ENCODE measurements at places on chromosomes 5 and 9.
A peak's percentile ranks its signal among the peaks of the same experiment; 100 is the strongest.

DNA sequence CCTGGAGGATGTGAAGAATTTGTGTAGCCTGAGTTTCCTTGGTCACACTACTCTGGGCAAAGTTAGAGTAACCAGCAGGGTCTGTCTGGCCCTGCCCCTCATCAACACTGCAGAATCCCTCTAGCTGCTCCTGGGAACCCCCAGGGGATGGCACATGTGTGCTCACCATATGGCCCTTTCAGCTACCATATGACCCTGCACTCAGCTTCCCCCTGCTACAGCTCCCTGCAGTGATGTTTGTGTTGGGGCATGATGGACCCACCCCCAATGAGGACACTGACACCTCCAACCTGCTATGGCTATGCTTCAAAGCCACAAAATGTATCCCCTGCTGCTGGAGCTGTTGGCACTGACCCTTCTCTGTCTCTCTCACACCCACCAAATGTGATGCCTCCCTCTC is 152.7 kb downstream of the SNX18 start:
- no peak for DNase-seq

- no peak for DNase-seq
Observed at GRCh38 chr5:176671399-176671798, 24.1 kb downstream of the TSPAN17 start.

GRCh38 chr5:15933259-15934207 is 246.1 kb downstream of the MARCHF11 start:
- DNase-seq = no peak

GRCh38 chr9:70805949-70806348 is 315.5 kb downstream of the TRPM3 start:
- no peak for DNase-seq

GRCh38 chr5:172666251-172666650 is 25.2 kb downstream of the NEURL1B start:
- DNase-seq = no peak

DNA sequence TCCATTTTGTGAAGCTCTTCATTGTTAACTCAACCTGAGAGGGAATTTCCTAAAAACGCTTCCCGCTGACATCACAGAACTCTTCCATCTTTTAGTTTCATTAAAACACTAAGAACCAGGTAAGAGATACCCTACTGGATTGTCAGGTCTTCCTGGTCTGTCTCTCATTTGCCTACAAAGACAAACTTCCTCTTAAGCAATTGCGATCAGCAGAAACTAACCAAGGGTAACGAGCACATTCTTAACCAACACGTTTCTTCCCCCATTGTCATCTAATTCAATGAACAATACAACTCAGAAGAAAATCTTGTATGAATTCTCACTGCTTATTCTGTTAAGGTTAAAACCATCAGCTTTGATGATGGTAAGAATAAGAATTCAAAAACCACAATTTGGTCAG is 6.6 kb downstream of the FBXW11 start:
- no peak for DNase-seq

DNA sequence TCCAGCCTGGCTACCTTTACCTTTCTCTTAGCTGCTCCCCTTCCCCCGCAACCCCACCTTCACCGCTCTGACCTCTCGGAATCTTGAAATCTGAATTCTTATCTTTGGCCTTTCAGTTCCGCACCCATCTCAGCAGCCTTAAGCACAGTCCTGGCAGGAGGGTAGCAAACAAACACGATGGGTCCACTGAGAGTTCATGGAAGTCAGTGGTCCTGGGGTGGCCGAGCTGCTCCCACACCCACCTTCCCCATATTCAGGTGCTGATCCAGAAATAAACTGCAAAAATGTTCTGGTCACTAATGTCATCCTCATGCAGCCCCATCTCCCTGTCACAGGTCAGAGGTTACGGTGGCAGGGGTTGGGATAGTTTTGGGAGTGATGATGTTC is 59.6 kb upstream of the TBC1D2 start:
- no peak for DNase-seq

- DNase-seq = no peak
Observed at GRCh38 chr9:16710888-16711287, 159.6 kb downstream of the BNC2 start.

DNA sequence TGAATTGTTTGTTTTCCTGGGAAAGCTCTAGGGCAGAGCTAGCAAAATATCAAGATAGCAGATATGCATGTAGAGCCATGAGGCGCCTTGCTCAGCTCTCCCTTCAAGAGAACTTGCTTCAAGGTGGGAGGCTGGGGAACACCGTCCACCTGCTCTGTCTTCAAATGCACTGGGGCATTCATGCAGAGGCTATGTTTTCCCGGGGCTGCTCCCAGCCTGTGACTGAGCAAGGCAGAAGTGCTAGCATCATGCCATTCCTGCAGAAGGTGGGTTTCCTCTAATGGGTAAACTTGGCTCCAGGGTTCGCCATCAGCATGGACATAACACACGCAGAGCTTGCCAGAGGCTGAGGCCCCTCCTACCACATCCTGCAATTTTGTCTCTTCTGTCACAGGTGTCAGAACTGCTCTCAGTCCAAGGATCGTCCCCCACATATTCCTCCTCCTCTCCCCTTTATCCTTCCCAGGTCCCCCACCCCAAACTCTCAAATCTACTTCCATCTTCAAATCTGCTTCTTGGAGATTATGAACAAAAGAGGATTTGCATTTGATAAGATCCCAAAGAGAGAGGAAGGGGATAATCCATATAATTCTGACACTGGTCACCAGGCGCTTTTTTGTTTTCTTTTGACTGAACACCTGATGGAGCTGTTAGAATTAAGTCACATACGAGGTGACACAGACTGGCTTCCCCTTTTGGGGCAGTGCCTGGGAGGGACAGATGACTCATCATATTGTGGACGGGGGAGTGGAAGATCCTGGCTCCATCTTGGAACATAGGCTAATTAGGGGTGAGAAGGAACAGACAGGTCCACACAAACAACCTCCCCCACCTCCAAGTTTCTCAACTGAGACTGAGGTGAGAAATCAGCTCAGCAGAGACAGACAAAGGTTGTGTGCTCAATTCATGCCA is 85.0 kb upstream of the TAF11L2 start:
- no peak for DNase-seq

DNA sequence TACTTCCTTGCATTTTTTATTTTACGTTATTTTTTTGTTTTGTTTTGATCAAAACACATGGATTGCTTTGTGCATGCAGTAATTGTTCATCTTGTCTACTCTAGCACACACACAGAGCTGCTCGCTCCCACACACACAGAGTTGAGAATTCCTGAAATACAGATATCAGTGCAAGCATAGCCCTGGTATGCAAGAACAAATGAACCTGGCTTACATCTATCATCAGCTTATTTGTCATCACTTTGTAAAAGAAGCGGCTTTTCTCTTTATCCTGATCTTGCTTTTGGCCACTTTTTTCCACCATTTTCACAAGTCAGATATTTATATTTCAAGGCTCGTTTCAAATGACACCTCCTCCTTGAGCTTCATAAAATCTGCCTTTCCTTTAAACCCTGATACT is 1435.7 kb downstream of the MAT2B start:
- DNase-seq = no peak

DNA sequence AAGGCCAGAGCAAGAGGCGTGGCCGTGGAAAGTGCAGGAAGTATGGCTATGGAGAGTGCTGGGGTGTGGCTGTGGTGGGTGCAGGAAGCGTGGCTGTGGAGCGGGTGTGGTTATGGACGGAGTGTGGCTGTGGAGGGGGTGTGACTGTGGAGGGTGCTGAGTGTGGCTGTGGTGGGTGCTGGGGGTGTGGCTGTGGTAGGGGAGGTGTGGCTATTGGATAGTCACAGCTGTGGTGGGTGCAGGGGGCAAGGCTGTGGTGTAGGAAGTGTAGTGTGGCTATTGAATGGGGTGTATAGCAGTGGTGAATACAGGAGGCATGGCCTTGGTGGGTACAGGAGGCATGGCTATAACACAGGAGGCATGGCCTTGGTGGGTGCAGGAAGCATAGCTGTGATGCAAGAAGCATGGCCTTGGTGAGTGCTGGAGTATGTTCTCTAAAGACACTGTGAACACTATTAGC is 40.8 kb upstream of the SPATA31C2 start:
- no peak for DNase-seq

GRCh38 chr5:97528941-97529340 is 345.9 kb upstream of the RIOK2 start:
- DNase-seq = peak; percentile 12

- no peak for DNase-seq
Observed at GRCh38 chr9:98472216-98472615, 216.8 kb upstream of the TBC1D2 start.

- DNase-seq = no peak
Observed at GRCh38 chr5:103207011-103207410, 51.6 kb upstream of the MACIR start.

DNA sequence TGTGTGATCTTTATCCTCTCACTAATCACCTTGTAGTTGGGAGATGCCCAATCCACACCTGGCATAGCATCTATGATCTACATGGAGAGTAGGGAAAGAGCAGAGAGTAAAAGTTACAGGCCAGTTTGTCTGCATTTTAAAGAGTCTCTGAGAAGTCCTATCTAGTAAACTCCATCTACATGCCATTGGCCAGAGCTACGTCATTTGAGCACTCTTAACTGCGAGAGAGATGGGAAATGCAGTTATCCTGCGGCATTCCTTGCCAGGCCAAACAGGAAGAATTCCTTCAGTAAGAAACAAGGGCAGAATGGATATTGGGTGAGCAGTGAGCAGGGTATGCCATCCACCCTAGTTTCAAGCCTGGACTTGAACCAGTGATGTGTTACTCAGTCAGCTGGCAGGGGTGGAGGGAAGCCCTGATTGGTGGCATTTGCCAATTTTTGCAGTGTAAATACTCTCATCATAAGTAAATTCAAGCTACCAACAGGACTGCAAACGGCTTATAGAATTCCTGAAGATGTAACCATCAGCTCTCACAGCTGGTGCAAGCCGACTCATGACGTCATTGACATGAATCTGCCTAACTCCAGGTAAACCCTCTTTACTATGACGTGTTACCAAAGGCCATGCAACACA is 156.8 kb upstream of the MSX2 start:
- no peak for DNase-seq

DNA sequence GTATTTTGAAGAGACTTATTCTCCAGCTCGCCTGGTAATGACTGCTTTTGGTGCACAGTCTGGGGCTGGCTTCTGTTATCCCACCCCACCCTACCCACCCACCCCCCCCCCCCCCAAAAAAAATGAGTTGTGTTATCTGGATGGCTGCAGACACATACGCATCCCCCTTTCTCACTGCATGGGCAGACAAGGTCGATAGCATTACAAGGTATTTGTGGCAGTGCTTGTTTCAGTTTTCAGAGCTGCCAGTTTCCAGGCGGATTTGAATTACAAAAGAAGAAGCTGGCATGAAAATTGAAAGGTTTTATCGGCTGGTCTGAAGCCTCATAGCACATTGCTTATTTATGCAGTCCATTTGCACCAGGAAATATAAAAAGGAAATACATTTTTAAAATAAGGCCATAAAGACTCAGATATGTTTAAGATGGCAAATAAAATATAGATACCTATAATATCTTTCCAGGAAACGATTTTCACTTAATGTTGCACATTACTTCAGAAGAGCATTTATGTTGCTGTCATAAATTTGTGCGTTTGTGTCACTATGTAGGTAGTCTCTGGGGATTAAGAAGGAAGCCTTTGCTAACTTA is 85.1 kb upstream of the GRHPR start:
- DNase-seq = no peak

DNA sequence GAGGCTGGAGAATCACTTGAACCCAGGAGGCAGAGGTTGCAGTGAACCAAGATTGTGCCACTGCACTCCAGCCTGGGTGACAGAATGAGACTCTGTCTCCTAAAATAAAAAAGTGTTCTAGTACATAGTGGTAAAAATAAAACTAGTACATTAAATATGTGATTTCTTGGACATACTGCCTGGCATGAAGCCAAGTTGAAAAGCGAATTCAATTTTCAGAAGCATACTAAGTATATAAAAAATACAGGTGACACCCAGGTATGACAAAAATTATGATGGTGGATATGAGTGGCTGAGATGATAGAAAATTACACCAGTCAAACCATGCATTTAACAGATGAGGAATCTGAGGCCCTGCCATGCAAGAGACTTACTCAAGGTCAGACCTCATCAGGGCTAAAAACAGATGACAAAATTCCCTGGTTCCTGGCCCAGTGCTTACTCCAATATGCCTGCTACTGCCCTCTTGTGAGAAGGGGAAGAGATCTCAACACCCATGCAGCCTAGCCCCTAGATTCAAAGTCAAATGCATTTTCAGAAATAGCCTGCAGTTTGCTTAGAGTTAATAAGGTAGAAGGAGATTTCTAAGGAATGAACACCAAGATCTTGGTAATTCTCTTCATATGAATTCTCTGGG is 46.6 kb upstream of the GNPDA1 start:
- DNase-seq = no peak

GRCh38 chr5:142156839-142157463 is 48.4 kb downstream of the NDFIP1 start:
- no peak for DNase-seq

GRCh38 chr9:4106760-4107143 is 193.1 kb downstream of the GLIS3 start:
- no peak for DNase-seq

GRCh38 chr5:108251350-108251749 is 130.5 kb downstream of the FBXL17 start:
- DNase-seq = no peak

- DNase-seq = no peak
Observed at GRCh38 chr5:16081376-16081955, 98.1 kb downstream of the MARCHF11 start.

DNA sequence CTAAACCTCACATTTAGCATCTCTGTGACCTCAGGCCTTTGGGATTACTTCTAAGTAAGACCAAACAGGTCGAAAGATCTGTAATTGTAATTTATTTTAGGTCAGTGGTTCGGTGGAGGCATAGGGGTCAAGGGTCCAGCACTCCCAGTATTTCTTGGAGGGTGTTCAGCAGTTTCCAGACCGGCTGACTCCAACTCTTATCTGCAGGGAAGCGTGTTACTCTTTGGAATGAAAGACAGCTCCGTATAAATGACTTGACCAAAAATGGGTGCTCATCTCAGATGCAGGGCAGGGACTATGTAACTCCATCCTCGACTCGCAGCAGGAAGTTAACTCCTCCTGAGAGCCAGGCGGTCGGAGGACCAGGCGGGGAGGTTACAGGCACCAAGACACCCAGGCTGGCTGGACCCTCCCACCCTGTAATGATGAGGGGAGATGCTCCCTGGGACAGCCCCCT is 620 bp upstream of the VPS13A start:
- no peak for DNase-seq

DNA sequence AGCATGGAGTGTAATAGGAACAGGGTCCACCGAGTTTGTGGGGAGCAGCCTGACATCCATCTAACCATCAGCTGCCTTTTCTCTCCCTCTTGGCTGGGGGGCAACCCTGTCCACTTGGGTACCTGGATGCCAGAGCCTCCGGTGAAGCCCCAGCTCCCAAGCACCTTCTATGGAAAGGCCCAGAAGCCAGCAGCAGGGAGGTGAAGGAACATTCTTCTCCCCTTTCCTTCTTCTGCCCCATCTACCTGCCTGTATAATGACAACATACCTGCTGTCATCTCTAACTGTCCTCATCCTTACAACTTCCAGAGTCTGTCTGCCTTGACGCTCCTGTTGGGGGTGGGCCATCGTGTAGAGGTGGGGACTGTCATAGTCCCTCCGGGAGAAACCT is 33.1 kb downstream of the THBS4 start:
- DNase-seq = no peak
